ENCODE measurements at places on chromosomes 6 and 20.

- no peak for DNase-seq
Measured at GRCh38 chr20:35225319-35226125, 968 bp upstream of the MMP24 start.

- no peak for DNase-seq
Measured at GRCh38 chr6:46420921-46421638, 70.2 kb downstream of the RCAN2 start.

DNA sequence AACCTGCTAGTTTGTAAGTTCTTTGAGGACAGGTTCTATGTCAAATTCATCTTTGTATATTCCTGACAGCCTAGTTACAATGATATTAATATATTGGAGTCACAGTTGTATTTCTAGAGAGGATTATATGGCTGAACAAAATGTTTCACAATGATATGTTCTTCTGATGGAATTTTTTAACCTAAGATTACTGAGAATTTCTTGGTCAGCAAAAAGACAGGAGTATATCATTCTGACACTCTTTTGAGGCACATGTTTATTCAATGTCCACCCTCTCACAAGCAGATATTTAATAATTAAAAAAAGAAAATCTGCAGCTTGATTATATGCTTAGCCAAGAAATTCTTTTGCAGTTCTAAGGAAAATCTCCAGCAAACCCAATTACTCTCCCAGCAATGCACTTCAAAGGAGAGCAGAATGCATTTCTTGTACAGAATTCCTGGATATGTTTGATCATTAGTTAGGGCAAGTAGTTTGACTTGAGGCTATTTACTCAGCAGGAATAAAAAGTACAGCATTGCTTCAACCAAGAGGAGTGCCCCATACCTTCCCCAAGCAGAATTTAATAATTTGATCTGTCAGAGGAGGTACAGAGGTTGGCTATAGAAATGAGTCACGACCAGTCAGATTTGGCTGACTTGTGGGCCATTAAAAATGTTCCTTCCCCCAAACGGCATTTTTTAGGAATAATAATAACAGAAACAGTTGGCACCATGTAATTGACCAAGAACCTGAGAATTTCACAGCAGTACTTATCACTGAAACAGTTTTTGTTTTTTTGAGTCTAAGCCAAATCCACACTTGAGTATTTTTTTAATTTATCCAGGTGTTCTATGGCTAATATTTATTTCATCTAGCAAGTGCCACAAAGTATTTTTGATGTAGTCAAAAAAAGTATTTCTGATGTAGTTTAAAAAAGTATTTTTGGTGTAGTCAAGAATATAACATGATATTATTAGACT is 508.1 kb upstream of the FLRT3 start:
- DNase-seq = no peak

DNA sequence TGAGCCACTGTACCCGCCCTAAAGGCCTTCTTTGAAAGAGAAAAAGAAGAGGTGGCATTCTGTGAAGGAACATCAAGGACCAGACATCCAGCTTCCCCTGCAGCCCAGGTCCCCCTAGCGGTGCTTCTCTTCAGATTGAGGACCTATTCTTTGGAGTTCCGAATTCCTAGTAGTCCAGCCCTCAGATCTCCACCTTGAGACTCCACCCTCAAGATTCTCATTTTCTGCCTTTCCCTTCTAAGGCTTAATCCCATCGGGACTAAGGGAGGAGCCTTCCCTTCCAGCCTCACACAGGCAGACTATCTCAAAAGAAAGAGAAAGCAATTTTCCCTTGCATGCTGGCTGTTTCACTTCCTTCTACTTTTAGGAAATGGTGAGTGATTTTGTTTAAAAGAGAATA is 32.5 kb downstream of the MUC22 start:
- no peak for DNase-seq

DNA sequence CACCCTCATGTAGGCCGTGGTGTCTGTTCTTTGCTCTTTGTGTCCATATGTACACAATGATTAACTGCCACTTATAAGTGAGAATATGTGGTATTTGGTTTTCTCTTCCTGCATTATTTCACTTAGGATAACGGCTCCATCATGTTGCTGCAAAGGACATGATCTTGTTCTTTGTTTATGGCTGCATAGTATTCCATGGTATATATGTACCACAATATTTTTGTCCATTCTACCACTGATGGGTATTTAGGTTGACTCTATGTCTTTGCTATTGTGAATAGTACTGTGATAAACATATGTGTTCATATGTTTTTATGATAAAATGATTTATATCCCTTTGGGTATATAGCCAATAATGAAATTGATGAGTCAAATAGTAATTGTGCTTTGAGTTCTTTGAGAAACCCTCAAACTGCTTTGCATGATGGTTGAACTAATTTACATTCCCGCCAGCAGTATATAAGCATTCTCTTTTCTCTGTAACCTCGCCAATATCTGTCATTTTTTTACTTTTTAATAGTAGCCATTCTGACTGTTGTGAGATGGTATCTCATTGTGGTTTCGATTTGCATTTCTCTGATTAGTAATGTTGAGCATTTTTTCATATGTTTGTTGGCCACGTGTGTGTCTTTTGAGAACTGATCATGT is 174.4 kb upstream of the NT5E start:
- DNase-seq = no peak

- no peak for DNase-seq
Measured at GRCh38 chr6:160507420-160507819, 156.7 kb downstream of the LPA start.

GRCh38 chr6:150640556-150641209 is 41.0 kb downstream of the PLEKHG1 start:
- DNase-seq = no peak

DNA sequence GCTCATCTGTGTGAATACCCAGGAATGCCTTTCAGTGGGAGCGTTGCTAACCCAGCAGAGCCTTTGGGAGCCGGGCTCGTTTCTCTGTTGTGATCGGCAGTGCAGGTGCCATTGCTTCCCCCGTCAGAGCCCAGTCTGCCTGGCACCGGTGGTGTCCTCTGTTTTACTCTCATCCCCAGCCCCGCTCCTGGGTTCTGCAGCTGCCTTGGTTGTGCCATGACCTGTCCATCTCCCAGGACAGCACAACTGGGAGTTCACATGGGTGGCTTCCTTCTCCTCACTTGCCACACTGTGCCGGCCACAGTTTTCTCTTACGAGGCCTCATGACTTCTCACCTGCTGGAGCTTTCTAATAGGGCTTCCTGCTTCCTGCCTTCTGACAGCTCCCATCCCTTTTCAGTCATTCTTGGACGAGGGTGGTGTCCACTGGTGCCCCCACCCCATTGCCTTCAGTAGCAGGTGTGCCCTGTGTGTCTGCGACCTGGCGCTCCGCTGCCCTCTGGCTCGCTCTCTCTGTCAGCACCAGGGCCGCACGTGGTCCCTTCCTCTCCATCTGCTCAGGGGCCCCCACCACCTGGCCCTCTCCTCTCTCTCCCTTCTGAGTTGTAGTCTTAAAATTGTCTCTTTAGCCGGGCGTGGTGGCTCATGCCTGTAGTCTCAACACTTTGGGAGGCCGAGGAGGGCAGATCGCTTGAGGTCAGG is 110.9 kb downstream of the RPP40 start:
- DNase-seq = no peak

DNA sequence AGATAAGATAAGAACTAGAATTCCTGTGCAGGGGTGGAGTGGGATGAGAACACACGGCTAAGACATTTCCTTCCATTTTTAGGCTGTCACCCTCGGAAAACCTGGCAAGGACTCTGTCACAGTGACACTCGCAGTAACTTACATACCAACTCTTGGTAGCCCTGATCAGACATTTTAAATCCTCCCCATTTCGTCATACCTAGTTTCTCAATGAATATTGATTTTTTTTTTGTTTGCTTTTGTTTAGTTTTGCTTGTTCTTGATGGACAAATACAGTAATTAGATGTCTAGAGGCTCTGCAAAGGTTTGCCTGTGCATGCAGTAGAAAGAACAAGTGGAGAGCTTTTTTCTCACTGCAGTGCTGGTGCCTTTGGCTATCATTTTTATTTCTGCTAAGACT is 213.0 kb upstream of the FAM83B start:
- DNase-seq = no peak

DNA sequence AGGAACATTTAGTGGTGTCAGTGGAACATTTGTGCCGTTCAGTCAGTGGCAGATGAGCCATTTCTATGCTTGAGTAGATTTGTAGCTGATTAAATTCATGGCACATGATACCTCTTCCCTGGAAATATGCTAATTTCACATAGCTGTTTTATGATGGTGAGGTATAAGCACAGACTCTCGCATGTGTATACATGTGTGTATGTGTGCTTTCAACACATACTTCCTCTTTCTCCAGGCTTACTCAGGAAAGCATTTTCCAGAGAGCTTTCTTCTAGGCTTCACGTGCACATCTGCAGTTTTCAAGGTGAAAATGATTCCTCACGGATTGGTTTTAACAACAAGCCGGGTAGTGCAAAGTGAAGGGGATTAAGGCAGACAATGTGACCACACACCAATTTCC is 396.5 kb downstream of the HDGFL1 start:
- no peak for DNase-seq

- DNase-seq = no peak
Measured at GRCh38 chr20:55446301-55446700, 559.0 kb downstream of the CBLN4 start.

DNA sequence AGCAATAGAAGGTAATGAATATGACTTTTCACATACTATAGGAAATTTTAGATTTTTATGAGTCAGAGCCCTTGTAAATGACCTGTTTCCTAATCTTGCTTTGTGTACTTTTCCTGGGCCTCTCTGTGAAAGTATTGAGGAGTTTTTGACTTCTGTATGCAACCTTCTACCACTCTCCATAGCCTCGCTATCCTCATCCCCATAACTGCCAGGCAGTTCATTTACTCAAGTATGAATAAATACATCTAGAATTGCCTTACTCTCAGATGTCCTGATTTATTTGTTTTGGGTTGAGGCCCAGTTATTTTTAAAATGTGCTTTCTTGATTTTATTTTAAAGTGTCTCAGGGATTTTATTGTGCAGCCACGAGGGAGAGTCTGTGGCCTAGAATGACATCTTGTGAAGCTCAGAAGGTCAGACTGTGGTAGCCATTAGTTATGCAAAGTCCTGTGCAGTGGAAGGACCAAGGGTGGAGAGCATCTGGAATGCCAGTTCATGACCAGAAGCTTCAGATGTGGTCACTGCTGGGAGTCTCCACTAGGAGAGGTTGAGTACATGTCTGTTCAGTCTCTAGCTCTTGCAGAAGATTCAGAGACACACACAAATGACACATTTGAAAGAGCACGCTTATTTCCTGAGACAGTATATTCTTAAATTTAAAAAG is 346.2 kb upstream of the IMPG1 start:
- no peak for DNase-seq

- DNase-seq = no peak
Measured at GRCh38 chr6:142985281-142985680, 40.3 kb upstream of the HIVEP2 start.

DNA sequence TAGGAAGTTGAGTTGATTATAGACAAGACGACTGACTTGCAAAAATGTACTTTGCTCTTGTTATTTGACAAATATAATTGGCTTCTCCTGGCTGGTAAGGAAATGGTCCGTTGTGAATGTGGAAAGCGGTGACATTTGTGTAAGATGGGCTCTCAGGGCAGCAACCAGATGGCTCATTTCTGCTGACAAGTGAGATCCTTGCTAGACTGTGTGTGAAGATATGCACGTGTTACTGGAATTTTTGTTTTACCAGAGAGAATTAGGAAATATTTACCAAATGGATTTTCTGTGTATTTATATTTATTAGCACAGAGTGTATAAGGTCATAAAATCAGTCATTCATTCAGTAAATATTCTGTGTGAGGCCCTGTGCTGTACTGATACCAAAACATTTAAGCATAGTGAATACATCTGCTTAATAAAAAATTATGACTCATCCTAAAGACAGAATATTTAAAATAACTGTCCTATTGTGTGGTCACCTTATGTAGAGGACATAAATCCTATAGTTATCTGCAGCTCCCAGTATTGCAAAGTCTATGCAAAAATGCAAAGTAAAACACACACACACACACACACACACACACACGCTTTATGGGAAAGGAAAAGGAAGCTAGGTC is 109.9 kb upstream of the ASF1A start:
- DNase-seq = no peak

DNA sequence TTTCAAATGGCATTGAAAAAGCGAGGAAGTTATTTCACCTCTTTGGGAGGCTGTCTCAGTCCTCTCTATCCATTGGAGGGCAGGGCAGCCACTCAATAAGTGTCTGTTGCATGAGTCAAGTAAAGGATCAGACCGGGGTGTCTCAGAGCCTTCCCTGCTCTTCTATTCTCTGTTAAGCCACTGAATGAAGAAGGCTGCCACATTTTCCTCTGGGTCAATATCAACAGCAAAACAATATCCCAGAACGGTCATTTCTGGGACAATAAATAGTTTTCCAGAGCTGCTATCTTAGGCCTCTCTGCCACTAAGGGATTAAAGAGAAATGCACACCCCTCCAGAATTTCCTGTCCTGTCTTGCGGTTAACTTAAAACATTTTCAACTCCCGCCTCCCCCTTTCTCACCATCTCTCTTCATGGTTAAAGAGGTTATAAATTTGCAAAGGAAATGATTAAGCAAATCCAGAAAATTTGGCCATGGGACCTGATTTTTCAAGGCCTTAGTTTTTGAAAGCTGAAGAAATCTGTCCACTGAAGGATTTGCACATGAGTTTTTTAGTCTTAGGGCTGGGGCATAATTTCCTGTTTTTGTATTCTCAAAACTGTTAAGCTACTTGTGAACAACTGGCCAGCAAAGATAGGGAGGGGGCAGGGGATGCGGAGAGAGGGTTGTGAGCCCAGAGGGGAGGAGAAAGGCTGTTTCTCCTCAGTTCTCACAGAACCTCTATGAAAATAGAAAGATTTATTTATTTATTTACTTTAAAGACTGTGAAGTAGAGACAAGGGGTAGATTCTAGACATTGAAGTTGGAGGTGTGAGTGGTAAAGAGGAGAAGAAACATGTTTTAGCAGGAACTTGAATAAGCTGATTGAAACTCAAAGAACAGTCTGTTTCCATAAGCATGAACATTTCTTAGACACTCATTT is 135.7 kb downstream of the BCAS1 start:
- no peak for DNase-seq
